Camera-type eye (tissue), 1 donor: ENCODE measurements at places on chromosomes 3 and 15. TPM values are rescaled to one million over a fixed set of nuclear protein-coding genes. Genes with fewer than 3 reads are reported as not detected.

Gene ZBBX
- total RNA-seq, result 2.3 TPM

Gene RRP9
- 14.9 TPM for total RNA-seq

Gene WNT7A
- 9.1 TPM for total RNA-seq

Gene ANKRD63
- not detected for total RNA-seq

Gene HIGD2B
- total RNA-seq, result not detected

Gene GABRA5
- total RNA-seq, result 1.6 TPM
